ENCODE measurements at places on chromosomes 3 and 15.

- no peak for DNase-seq
These were observed 8.2 kb downstream of the SNX33 start for GRCh38 chr15:75655931-75656330.

DNA sequence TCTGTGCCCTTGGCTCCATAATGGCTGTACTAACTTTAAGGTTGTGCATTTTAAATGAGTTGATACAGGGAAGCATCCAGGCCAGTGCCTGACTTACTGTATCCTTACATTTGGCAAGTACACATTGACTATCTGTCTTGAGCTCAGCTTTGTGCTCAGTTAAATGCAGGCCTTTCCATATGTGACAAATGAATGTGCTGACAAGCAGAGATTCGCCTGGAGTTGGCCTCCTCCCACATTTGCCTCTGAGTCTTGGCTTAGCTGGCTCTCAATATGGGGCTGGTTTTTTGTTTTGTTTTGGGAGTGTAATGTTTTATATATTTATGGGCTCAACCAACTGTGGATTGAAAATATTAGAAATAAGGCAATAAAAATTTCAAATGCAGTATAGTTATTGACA is 29.7 kb downstream of the TRIM71 start:
- no peak for DNase-seq

GRCh38 chr15:58457466-58457965 is 25.7 kb downstream of the LIPC start:
- DNase-seq: peak; percentile 80

DNA sequence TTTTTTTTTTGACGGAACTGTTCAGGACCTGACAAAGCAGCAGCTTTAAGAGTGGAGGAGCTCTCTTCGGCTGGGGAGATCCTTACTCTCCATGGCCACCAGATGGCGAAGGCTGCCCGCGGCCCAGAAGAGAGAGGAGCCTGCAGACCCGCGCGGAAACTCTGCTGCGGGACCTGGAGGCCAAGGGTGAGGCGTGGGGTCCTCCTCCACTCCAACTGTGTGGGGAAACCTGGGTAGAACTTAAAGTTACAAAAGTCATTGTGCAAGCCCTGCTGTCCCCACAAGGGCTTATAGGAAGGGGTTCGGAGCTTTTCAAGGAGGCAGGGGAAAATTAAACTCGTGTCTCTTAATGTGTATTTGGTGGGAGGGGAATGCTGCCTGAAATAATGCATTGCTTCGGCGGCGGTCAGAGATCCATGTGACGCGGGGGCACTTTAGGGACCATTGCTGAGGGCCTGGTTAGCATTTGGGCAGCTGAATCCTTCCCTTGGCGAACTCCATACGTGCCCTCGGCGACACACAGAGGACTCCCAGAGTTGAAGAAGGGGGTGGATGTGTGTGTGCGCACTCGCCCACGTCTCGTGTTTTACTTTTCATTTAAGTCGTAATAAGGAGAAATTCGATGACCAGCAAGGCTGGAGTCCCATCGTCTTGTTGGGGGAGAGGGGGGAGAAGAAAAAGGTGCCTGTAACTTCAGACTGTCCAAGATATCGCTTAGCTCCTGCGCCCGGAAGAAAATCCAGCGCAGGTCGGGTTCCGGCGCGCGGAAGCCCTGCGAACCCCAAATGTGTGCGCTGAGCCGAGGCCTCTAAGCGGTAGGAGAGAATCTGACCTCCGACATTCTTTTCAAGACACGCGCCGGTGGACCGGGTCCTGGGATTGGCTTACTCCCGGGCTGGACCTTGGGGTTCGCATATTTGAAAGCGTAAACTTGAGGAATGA is 9.7 kb downstream of the EOMES start:
- peak; percentile 67 for DNase-seq

- no peak for DNase-seq
These were observed 32.8 kb upstream of the TSEN2 start for GRCh38 chr3:12451481-12451880.

- no peak for DNase-seq
These were observed 400.6 kb downstream of the ZBTB20 start for GRCh38 chr3:114746502-114746901.
